ENCODE measurements at places on chromosomes 3 and 15.
A peak's percentile ranks its signal among the peaks of the same experiment; 100 is the strongest.

GRCh38 chr3:28947061-28947460 lies 333.8 kb upstream of the RBMS3 start:
- DNase-seq, result no peak

- DNase-seq, result no peak
Measured at GRCh38 chr3:65313666-65314065, 625.9 kb upstream of the ADAMTS9 start.

DNA sequence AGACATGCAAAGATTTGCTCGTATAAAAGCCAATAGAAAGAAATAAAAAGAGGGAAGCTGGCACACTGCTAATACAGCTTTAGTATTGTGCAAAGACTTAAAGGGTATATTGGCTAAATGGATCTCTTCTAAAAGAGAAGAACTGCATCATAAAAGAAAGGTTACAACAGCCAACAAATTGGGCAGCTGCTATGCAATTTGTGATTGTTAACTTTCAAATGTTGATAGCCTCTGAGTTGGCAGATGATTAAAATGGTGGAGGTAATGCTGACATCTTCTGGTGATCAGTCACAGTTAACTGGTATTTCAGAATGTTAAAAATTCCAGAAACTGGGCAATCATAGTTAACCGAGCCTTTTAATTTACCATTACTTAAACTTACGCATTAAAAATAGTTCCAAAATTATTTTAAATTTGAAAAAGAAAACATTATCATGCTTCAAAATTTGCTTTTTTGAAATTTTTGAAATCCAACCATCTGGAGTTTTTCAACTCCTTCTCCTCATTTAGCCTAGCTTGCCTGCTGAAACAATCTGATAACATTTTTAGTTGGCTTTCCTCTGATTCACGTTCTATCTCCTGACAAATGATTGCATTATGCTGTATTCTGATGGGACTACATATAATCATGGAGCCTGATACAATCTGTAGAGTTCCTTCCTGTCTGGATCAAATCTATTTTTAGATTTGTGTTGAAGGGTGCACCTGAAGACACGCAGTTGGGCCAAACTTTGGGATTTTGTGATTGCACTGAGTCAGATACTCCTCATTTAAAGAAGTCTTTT lies 144.0 kb upstream of the PDZRN3 start:
- no peak for DNase-seq

GRCh38 chr15:100291106-100291505 lies 50.7 kb downstream of the ADAMTS17 start:
- no peak for DNase-seq

GRCh38 chr3:141790171-141790570 lies 27.0 kb downstream of the GRK7 start:
- DNase-seq, result no peak

GRCh38 chr3:128187495-128187894 lies 34.2 kb downstream of the EEFSEC start:
- DNase-seq, result no peak

DNA sequence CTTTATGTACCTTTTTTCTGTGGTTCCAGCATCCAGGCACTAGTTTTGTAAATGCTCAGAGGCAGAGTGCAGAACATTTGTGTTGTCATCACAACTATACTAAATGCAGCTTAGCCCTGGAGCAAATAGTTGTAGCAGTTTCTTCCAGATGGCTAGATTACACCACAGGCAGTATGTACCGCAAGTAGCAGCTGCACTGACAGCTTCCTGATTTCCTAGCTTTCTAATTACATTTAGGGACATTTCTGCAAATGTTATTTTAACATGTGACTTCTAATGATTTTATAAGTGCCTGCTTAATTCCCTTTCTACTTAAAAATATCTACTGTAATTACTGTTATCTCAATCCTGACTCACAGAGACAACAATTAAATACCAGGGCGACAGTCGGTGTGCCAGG lies 106.5 kb downstream of the NR2E3 start:
- no peak for DNase-seq

GRCh38 chr3:24196526-24196925 lies 251.4 kb downstream of the NR1D2 start:
- DNase-seq, result no peak

- no peak for DNase-seq
Measured at GRCh38 chr3:115161168-115161834, 14.2 kb upstream of the ZBTB20 start.

DNA sequence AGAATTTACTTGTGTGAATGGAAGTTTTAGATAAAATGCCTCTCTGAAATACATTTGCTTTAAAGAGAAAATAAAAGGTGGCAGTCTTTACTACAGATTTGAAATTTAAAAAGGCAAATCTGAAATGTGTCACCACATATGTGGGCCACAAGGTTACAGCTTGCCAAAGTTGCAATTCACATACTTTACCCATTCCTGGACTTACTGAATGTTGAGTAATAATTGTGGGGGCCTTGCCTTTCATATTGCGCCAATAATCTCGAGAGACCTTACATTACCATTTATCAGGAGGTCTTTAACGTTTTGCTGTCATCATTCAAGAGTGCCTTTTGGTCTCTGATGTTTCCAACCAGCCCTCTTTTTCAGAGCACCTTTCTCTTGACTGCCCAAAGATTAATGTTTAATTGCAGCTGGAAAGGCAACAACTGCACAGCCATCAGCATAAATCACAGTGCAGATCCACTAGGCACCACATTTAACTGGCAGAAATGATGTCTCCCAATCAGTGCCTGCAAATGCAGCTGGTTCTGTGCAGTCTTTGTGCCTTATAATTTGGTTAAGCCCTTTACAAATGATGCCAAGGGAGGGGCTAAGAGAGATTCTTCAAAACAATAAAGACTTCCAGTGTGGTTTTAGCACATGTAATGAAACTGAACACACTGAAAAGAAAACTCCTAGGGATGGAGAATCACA lies 206.8 kb downstream of the MAGI1 start:
- DNase-seq, result no peak

DNA sequence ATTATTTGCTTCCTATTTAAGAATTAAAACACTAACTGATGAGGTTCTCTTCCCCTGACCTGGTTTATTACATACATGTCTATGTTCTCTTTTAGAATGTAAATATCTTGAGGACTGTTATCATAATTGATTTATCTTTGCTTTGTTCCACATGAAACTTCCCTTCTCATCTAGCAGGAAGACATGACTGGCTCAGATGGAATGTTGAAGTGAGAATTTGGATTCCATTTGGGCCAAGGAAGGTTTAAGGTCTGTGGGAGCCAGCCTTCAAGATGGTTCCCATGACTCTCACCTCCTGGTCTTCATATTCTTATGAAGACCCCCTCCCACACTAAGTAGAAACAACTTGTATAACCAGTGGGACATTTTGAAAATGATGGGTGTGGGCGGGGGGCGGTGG lies 222.2 kb upstream of the GADL1 start:
- DNase-seq, result no peak

DNA sequence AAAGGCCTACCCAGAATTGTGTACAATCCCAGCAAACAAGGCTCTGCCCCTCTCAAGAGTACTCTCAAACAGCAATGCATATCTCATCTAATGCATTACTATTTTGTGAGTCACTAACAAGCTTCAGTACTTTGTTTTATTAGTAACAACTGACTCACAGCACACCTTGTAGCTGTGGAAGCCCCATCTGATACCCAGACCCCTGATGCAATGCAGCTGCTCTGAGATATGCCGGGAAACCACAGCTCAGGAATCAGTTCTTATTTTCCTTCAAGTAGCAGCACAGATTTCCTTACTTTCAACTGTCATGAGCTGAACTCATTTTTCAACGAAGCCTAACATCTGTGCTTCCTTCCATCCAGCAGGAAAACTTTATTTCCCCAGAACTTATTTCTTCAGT lies 37.8 kb downstream of the CCNL1 start:
- no peak for DNase-seq

- DNase-seq, result peak; percentile 86
Measured at GRCh38 chr3:8443829-8444791, 57.5 kb upstream of the LMCD1 start.

- no peak for DNase-seq
Measured at GRCh38 chr3:196966526-196967401, 1.9 kb downstream of the PIGZ start.

DNA sequence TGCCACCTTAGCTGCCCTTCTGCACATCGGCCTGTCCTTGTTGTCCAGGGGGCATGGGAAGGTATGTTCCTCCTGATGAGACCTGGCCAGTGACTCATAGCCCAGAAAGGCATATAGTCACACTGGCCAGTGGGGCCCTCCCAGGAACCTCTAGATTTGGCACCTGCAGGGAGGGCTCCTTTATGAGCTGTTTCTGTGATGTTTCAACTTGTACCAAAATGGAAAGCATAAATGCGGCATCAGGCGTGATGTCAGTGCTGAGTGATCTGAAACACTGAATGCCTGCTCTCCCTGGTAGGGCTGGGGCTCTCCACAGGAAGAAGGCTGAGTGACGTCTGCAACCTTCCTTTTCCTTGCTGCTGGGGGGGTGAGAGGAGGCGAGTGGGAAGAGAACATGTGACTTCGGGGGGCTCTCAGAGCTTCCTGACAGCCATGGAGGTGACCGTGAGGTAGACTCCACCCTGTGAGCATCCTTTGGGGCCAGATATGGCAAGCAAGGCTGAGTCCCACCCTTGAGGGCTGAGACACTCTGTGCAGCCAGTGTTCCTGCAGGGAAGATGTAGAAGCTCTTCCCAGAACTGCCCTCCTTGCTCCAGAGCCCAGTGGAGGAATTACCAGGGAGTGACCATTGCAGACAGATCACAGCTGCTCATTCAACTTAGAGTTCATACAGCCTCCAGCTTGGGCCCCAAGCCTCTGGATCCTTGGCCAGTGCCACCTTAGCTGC lies 37.1 kb upstream of the APEH start:
- peak; percentile 82 for DNase-seq

- no peak for DNase-seq
Measured at GRCh38 chr15:67920524-67921240, 80.8 kb upstream of the RNU6-1 start.

- no peak for DNase-seq
Measured at GRCh38 chr3:79724206-79724605, 43.6 kb downstream of the ROBO1 start.

GRCh38 chr3:196938124-196938523 lies 4.2 kb downstream of the NCBP2 start:
- no peak for DNase-seq

GRCh38 chr3:25037049-25037547 lies 391.0 kb upstream of the RARB start:
- DNase-seq, result no peak

Measured in posterior cingulate gyrus (tissue), 11 donors.